Midbrain (tissue), 1 donor: ENCODE measurements at places on chromosomes 1 and 21.
A peak's percentile ranks its signal among the peaks of the same experiment; 100 is the strongest.

DNA sequence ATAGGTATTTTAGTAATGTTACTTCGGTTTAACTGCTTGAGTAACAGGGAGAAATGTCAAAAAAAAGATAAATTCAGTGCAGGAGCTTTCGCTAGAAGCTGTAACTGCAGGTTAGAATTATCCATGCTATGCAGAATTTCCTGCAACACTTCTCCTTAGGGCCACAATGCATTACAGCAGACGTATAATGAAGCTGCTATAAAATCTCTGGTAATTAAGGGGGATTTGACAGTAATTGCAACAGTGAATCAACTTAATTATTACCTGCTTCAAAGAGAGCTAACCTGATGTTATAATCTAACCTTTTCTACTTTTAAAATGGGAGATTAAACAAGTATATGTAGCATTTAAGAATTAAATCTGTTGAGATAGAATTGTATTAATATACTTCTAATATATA is 92.6 kb downstream of the ATG4C start:
- DNase-seq: no peak

- peak; percentile 13 for DNase-seq
These were observed 48.3 kb downstream of the IL23R start for GRCh38 chr1:67214420-67215174.

- no peak for DNase-seq
These were observed 82.6 kb downstream of the ATF6 start for GRCh38 chr1:161848676-161849075.

GRCh38 chr1:75964760-75965408 is 32.7 kb upstream of the ASB17 start:
- DNase-seq: no peak

DNA sequence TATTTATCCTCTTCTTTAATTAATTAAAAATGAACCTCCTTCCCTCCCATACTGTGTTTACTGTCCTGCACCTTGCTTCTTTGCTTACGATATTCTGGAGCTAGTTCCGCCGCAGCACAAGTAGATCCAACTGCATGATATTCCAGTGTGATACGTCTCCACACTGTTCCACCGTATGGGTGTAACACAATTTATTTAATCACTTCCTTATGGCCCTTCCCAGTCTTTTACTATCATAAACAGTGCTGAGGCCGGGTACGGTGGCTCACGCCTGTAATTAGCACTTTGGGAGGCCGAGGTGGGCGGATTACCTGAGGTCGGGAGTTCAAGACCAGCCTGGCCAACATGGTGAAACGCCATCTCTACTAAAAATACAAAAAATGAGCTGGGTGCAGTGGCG is 25.7 kb downstream of the CNST start:
- DNase-seq: no peak
